Stimulated activated CD4-positive, alpha-beta T cell treated with anti-CD3 and anti-CD28 coated beads, Interleukin-4, amount 100 ng/mL, for 4 hours (primary cell): ENCODE measurements at places on chromosomes 5 and 9.

DNA sequence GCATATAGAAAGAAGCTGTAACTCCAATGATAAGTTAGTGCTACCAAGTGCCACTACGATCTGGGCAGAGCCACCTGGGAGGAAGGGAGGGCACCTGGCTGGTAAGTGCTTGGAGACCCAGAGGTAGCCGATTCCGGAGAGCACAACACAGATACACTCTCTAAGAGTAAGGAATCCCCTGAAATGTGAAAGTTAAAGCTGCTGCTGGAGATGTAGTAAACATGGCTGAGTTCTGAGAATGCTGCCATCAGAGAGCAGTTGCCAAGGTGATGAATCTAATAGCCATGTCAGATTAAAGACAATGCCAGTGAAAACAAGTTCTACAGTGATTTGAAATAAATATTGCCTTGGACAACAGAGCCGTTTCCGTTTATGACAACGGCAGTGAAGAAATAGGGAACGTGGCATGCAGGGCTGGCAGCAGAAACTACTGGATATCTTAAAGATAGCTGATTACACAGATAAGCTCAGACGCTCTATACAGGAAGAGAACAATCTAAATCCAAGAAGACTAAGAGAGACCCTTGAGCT, 561.2 kb upstream of the C9orf72 start:
- no peak for DNase-seq

GRCh38 chr5:83548581-83548980, 77.0 kb downstream of the VCAN start:
- DNase-seq, result no peak

DNA sequence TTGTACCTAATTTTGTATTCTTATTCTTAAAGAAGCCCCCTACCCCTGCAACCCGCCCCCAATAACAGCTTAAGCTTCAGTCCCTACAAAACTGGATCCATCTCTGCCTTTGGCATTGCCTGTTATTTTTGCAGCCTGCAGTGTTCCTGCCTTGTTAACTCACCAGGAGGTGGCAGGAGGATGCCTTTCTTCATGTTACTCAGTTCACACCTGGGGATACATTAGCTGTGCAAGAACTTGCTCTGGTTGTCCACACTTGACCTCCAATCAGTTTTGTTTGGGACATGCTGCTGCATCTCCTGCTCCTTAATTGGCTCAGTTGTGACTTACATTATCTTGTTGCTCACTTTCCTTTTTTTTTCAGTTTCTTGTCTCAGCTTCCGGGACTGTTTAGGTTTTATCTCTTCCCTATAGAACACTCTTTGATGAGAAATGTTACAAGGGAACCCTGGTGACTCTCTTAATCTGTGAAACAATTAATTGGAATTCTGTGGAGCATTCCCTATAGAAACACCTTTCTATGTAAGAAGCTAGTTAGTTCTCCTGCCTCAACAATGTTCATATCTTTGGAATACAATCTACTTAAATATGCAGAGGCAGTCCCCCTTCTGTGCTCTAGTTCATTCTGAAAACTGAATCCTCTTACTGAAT, 467.7 kb upstream of the ACO1 start:
- no peak for DNase-seq

DNA sequence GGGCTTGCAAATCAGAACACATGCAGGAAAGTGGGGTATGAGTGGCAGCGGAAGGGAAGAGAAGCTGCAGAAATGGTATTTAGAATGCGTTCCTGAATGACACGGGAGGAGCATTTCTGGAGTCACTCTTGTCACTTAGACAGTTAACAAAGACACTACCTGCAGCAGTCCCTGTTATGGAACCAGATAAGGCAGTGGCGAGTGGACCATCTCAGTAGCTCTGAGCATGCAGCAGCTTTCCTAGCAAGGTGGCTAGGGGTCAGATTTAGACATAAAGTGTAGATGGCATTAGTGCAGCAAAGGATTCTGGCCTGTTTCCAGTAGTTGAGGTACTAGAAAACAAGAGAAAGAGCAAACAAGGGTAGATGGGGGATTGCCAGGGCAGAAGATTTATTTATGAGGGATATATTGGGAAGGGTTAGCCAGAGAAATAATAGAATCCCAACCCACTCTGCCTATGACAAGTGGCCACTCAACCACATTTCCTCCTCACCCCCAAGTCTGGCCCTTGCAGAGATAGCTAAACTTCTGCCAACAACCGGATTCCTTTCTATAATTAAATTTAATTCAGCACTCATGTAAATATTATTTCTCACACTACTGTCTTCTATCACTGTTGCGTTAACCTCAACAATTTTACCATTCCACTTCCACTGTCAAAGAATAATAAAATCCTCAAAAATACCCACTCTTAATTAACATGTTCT, 201.6 kb downstream of the DCP2 start:
- DNase-seq, result no peak

DNA sequence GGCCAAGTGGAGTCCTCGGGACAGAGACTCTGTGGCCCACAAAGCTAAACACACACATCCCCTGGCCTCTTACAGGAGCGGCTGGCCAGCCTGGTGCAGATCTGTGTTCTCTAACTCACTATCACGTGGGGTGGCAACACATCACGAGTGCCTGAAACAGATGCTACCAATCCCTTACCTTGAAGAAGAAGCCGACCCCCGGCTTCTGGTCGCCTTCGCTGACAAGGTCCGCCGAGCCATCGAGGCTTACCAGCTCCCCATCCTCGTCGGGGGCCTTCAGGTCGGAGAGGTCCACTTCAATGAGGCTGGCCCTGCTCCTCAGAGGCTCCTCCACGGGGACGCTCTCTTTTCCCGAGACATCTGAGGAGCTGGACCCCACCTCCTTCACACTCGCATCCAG, 86.7 kb downstream of the CAMSAP1 start:
- DNase-seq, result no peak

DNA sequence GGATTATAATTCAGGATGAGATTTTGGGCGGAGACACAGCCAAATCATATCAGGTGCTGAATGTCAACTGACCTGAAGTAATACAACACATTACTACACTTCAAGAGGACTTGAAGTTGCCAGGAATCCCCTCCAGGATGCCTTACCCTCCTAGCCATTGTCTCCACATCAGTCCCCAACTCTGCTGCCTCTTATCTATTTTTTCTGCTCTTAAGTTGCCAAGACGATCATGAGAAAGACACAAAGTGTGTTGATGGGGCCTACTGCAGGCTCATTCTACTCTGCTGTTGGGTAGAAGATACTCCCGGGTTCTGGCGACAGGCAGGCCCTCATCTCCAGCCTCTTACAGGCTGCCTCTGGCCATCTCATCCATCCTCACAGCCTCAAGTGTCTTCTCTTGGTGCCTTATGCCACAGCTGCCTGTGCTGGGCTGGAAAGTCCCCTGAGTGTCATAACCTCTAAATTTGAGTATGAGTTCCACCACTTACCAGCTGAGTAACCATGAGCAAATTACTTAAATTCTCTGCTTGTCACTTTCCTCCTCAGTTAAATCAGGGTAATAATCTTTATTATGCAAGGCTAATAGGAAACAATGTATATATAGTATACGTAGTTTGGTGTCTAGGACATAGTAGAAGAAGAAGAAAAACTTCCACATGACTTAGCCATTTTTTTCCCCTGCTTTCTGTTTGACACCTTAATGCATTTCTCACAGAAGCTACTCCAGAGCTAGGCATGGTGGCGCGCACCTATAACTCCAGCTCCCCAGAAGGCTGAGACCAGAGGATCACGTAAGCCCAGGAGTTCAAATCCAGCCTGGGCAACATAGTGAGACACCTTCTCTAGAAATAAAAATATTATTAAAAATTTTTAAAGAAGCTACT, 73.0 kb upstream of the SNX2 start:
- no peak for DNase-seq

GRCh38 chr9:20125727-20126126, 336.9 kb upstream of the SLC24A2 start:
- no peak for DNase-seq
